ENCODE measurements at places on chromosomes 11 and 22. TPM values are rescaled to one million over a fixed set of nuclear protein-coding genes. Genes with fewer than 3 reads are reported as not detected.

Gene CUL5
- total RNA-seq = 9.4 TPM

Gene NCR3LG1
- 2.5 TPM for total RNA-seq

Gene H19
- 15.4 TPM for total RNA-seq

Gene RFPL2
- total RNA-seq = 0.16 TPM

Gene SCARF2
- total RNA-seq = 0.86 TPM

Gene KCNJ1
- not detected for total RNA-seq

Gene CD248
- not detected for total RNA-seq
